Astrocyte of the hippocampus (primary cell): ENCODE measurements at places on chromosomes 13 and 19.

GRCh38 chr19:9205501-9206113 is 13.8 kb downstream of the OR7D4 start:
- peak; percentile 76 for DNase-seq

DNA sequence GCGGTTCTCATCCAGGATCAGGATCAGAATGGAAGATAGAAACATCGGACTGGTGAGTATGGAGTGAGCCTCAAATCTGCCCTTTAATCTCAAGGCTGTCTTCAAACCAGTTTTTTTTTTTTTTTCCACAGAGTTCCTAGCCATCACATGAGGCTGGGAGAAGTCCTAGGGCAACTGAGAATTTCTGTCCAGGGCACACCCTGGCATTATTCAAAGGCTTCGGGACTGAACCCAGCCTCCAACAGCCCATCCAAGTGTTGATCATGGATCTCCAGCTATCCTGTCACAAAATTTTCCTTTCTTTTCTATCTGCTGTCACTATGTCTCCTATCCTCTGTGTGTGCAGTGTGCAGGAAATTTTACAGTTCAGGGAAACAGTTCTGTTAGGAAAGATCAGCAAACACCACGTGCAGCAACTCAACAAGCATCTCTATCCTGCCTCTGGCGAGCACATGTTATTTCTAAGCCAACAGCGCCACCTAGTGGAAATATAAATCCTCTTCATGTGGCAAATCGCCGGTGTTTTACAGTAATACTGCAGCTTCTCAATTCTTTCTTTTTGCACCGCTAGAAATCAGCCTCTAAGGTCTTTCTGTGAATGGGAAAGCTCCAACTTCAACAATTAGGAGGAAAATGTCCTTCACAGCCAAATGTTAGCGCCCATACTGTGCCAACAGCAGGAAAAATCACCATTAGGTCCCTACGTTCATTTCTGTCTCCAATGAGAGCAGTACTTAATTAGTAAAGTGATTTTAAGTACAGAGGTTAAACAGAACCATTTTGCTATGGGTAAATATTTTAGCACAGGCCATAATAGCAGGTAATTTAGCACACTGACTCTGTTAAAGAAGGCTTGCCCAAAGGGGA is 21.4 kb upstream of the ZNF181 start:
- peak; percentile 82 for DNase-seq

GRCh38 chr13:30690282-30691188 is 44.8 kb upstream of the ALOX5AP start:
- peak; percentile 53 for DNase-seq

DNA sequence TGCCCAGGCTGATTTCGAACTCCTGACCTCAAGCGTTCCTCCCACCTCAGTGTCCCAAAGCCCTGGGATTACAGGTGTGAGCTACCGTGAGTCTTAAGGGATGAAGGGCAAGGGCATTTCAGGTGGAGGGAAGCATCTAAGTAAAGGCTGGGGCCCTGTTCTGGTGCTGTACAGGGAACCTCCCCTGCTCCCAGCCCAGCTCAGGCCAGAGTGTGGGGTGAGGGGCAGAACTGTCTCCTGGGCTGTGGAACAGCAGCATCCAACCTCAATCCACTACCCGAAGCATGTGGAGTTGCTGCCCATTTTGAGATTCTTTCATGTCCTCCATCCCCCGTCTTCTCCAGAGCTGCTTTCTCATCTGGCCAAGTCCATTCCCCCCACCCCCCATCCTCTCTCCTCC is 105.3 kb downstream of the SIPA1L3 start:
- no peak for DNase-seq

DNA sequence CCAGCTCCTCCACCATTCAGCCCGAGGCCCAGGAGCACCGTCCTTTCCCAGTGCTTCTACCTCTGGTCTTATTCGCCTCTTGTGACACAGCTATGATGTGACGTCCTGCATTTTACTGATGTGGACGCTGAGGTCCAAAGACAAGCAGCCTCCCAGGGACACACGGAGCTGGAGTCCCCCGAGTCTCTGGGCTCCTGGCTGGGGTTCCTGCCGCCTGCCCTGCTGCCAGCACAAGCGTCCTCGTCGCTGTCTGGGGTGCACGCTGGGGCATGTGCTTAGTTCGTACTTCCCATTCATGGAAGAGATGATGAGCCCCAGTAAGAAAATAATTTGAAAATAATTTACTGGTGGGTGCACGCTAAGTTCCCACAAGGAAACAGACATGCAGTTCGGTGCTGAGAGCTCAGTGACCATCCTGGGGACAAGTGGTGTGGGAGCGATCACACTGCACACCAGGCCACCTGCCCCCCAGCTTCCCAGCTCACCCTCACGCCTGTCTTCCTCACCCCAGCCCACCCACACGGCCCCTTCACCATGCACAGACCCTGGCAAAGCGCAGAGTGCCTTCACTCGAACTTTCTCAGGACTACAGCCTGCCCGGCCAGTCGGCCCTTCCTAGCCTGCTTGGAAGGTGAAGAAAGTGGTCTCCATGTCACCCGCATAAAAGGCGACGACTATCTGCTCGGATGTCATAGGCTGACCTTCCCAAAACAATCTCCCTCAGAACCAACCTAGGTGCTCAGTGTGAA is 14.2 kb upstream of the CFAP97D2 start:
- no peak for DNase-seq

DNA sequence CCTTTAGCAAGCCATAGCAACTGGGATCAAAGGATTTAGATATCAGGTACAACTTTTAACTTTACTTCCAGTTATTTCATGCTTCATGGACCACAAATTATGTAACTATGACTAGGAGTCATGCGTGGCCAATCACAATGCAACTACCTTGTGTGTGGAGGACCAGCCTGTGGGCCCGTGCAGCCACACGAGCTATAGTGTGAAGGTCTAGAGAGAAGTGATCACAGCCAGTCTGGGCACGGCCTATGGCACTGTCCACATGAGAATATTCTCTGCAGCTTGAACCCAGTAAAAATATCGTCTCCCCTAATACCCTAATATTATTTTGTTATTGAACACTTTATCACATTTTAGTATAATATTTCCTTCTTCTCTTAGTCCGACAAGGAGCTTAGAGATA is 464.9 kb upstream of the MIR17HG start:
- no peak for DNase-seq

GRCh38 chr13:59730026-59730425 is 433.7 kb downstream of the DIAPH3 start:
- no peak for DNase-seq

- peak; percentile 62 for DNase-seq
These were observed 36.5 kb downstream of the B3GLCT start for GRCh38 chr13:31236211-31236786.

GRCh38 chr13:66803013-66803807 is 426.9 kb downstream of the PCDH9 start:
- no peak for DNase-seq

- no peak for DNase-seq
These were observed 3.5 kb downstream of the TMEM150B start for GRCh38 chr19:55321466-55322137.

DNA sequence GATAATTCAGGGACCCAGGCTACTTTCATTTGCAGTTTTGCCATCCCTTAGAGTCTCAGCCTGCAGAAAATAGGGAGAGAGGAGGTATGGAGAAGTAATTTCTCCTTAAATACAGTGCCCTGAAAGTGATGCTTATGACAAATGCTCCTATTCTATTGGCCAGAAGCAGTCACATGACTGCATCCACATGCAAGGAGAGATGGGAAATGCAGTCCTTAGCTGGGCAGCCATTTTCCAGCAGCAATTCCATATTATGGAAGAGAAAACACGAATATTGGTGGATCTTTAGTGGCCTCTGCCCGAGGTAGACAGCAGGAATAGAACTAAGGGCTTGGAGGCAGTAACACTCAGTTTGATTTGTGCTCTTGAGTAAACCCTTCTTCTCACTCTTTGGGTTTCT is 39.4 kb downstream of the VAV1 start:
- DNase-seq, result peak; percentile 52

- DNase-seq, result peak; percentile 85
These were observed 193.6 kb downstream of the RAP2A start for GRCh38 chr13:97627566-97627965.

GRCh38 chr13:98586400-98587345 is 9.8 kb upstream of the STK24 start:
- DNase-seq, result no peak

GRCh38 chr19:16139752-16140151 is 3.7 kb upstream of the HSH2D start:
- no peak for DNase-seq
